ENCODE measurements at places on chromosomes 11 and 22.
A peak's percentile ranks its signal among the peaks of the same experiment; 100 is the strongest.

DNA sequence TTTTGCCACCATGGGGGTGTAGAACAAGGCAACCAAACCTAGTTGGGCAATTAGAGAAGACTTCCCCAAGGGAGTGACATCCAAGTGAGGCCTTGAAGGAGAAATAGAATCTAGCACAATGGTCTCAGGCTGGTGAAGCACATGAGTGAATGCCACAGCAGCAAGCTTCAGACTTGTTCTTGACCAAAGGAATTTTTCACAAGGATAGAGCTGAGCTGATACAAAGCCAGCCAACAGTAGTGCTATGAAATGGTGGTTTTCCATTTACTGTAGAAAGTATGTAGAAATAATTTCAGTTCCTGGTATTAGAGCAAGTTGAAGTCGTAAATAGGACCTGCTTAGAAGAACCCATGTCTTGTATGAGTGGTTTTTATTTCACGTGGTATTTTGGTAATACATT, 148.3 kb upstream of the RASSF10 start:
- no peak for DNase-seq

DNA sequence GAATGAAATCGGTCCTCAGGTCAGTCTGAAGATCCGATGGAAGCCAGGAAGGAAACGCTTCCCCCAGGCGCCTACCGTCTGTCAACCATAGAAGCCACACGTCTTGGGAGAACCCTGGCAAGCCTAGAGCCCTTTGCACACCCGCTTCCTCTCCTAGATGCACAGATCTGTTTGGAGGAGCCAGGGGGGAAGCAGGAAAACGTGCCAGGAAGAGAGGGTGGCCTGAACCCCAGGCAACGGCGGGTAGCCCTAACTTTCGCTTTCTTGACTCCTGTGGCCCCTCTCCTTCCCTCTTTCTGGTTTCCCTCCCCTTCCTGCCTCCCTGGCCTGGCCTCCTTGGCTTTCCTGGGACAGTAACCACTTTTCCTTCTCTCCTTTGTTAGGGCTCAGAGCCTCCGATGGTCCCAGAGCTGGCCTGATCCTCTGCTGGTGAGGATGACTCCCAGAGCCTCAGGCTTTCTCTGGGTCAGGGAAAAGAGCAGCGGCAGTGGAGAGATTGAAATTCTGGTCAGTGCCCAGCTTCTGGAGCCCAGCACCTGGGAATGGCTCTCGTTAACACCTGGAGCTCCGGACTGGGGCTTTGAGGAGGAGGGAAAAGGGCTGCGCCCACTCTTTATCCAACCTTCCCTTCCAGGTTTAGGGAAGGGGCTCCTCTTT, 2.1 kb downstream of the FXYD6 start:
- no peak for DNase-seq

GRCh38 chr22:38172832-38173640, 8.6 kb downstream of the PLA2G6 start:
- peak; percentile 37 for DNase-seq

DNA sequence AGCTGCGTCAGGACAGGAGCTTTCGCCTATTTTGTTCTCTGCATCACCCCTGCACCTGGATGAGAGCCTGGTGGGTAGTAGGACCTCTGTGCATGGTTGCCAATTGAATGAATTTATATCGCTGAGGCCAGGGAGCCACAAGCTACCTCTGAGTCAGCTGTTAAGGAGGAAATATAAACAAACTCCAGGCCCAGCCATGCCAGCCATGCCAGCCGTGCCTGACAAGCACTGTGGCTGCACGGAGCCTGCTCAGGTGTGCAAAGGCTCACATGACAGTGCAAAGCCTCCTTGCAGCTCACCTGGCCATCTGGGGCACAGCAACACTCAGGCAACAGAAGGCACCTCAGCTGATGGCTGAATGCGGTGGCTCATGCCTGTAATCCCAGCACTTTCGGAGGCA, 33.7 kb upstream of the LINC01488 start:
- no peak for DNase-seq

DNA sequence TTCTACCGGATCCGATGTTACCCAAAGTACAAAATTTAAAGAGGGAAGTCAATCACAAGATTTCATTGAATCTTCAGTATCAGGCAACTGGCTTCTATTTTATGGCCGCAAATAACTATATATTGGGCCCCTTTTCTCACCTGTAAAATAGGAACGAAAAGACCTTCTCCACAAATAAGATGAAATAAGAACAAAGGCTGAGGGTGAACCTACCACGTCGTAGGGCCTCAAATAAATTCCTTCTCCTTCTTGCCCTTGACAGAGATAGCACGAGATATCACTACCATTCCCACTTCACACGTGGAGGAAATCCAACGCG, 794 bp upstream of the EMSY start:
- no peak for DNase-seq

- DNase-seq = no peak
Observed at GRCh38 chr11:60854847-60855725, 664 bp downstream of the PTGDR2 start.

DNA sequence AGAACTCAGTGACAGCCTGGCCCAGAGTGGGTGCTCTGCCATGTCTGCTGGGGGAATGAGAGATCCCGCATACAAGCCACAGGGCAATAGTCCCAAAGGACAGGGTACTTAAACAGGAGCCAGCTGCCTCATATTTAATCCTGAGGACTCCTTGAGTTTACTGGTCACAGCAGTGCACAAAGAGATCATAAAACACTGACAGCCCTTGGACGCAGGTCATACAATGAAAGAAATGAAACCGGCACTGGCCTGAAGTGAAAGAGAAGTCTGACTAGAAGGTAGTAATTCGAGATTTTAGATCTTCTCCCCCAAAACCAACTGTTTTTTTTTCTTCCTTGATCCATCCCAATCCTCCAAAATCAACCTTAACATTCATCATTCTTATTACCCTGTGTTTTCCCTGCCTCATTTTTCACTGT, 299.8 kb upstream of the SYN3 start:
- DNase-seq = no peak

GRCh38 chr11:23236826-23237555, 376.7 kb upstream of the CCDC179 start:
- no peak for DNase-seq

- no peak for DNase-seq
Observed at GRCh38 chr11:122559734-122560382, 95.7 kb upstream of the UBASH3B start.

DNA sequence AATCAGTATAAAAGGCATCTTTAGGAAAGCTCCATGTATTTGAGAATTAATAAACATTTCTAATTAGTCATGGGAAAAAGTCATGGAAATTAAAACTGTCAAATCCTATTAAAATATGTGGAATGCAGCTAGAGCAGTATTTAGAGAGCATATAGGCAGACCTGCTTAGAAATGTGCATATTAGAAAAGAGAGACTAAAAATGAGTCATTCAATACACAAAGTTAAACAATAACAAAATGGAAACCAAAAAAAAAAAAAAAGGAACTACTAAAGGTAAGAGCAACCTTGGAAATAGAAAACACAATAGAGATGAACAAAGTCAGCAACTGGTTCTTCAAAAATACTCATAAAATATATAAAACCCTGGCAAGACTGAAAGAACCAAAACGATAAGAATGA, 59.7 kb upstream of the RASSF10 start:
- no peak for DNase-seq

- no peak for DNase-seq
Observed at GRCh38 chr11:46513934-46514342, 79.9 kb downstream of the AMBRA1 start.

DNA sequence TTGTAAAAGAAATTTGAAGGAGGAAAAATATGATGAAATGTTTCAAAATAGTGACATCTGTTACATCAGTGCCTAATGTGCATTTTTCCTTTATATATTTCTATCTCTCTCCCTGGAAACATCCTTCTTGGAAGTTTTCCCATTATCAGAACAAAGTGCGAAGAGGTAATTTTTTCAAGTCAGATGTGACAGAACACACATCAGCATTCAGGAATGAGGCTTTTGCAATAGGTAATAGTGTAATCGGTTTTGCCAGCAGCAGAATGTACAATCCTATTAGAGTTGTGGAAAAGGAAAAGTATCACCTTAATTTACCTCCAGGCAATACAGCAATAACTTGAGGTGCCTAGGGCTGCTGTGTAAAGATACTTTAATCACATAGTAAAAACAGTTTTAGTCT, 275.8 kb downstream of the FAT3 start:
- DNase-seq = no peak

- DNase-seq = no peak
Observed at GRCh38 chr11:111745719-111746504, 20.3 kb downstream of the PPP2R1B start.

- DNase-seq = no peak
Observed at GRCh38 chr11:35104655-35105054, 34.3 kb upstream of the CD44 start.

DNA sequence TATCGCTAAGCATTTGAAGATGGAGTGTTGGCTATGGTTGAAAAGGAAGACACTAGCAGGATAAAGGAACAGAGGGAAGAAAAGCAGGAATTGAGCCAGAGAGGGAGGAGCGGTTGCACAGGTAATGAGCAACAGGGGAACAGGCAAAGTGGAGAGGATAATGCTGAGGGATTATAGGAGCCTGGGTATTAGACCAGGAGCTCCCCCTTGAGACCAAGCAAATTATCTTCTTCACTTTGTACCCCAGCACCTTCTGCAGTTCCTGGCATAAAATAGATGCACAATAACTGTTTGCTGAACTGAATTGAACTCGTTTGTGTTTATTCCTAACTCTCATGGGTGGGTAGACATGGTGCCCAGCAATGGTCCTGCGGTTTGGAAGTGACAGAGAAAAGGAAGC, 54.6 kb upstream of the OR5P2 start:
- DNase-seq = no peak

GRCh38 chr22:37906364-37907008, 389 bp downstream of the MICALL1 start:
- no peak for DNase-seq

GRCh38 chr22:29090039-29090438, 17.2 kb downstream of the KREMEN1 start:
- DNase-seq = no peak

- peak; percentile 64 for DNase-seq
Observed at GRCh38 chr11:35006389-35007128, 90.1 kb downstream of the PDHX start.

GRCh38 chr11:114274637-114275036, 21.6 kb upstream of the NNMT start:
- DNase-seq = no peak

- DNase-seq = no peak
Observed at GRCh38 chr22:29670626-29671025, 49.2 kb upstream of the CABP7 start.

DNA sequence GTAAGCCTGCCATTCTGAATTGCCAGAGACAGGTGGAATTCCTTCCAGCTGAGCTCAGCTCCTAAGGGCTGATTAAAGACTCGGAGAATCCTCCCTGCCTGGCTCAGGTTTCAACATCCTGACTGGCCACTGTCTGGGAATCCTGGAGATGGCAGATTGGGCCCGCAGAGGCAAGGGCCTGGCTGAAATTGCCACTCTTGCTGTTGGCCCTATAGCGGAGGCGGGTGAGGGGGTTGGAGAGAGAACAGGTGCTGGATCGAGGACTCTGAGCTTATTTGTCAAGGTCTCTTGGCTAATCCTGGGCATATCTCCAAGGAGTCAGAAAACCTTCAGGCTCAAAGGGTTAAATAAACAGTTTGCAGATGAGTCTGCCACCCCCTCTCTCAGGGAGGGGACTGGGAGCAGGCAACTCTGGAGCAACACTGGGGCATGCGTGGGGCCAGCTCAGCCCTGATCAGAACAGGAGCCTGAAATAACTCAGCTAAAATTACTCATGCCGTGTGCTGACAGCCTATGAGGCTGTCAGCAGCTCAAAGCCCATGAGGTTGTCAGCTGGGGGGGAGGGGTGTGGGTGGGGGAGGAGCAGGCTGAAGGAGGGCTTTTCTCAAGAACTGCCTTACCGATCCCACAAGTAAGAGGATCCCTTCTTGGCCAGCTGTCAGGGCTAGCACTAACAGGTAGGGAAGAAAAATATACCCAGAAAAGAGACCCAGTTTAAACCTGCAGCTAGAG, 14.7 kb upstream of the MFRP start:
- no peak for DNase-seq

- DNase-seq = no peak
Observed at GRCh38 chr11:7462706-7463105, 22.6 kb upstream of the OLFML1 start.

DNA sequence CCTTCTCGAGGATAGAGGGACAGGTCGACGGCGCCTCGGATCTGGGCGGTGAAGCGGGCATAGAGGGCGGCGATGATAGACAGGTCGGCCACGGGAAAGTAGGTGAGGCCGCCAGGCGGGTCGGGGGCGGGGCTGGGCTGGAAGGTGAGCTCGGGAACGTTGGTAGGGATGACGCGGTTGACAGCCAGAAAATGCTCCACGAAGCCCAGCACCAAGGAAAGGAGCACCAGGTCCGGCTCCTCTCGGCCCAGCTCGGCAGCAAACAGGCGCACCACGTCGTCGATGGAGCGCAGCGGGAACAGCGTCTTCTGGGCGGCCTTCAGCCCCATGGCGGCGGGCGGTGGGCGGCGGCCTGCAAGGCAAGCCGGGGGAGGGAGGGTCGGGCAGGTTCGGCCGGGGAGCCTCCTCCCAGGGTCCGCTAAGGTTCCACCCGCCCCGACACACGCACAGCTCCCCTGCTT, 540 bp downstream of the MEN1 start:
- no peak for DNase-seq

GRCh38 chr11:86314636-86315035, 12.6 kb downstream of the HIKESHI start:
- DNase-seq = no peak

DNA sequence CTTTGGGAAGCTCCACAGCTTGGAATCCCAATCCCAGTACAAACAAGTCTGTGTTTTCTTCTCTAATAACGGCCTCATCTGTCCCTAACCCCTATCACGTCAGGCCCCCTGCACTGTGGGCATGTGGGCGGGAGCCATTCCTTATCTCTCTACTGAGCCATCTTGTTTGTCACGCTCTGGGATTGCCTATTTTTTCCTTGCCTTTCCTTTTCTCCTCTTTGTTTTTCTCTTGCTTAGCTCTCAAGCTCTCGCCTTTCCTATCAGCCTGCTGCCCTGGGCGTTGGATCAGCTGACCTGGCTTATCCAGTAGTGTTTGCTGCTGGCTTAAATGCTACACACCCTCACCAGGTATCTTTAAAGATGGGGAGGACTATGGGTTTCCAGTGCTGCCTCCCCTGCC, 35.8 kb downstream of the ARHGAP1 start:
- no peak for DNase-seq

GRCh38 chr11:3799143-3799542, 1.8 kb upstream of the NUP98 start:
- DNase-seq = no peak

All from stimulated activated CD8-positive, alpha-beta memory T cell treated with anti-CD3 and anti-CD28 coated beads, Interleukin-7, amount 100 ng/mL, for 48 hours (primary cell).